ENCODE measurements at places on chromosomes 7 and 10.

- no peak for DNase-seq
These were observed 670 bp upstream of the RBM33 start for GRCh38 chr7:155643804-155644177.

GRCh38 chr10:3102720-3103427 is 35.5 kb downstream of the PFKP start:
- peak; percentile 77 for DNase-seq

GRCh38 chr10:48913674-48914073 is 26.0 kb downstream of the LRRC18 start:
- DNase-seq, result no peak

- DNase-seq, result no peak
These were observed 28.1 kb upstream of the NEUROD6 start for GRCh38 chr7:31368620-31369019.

DNA sequence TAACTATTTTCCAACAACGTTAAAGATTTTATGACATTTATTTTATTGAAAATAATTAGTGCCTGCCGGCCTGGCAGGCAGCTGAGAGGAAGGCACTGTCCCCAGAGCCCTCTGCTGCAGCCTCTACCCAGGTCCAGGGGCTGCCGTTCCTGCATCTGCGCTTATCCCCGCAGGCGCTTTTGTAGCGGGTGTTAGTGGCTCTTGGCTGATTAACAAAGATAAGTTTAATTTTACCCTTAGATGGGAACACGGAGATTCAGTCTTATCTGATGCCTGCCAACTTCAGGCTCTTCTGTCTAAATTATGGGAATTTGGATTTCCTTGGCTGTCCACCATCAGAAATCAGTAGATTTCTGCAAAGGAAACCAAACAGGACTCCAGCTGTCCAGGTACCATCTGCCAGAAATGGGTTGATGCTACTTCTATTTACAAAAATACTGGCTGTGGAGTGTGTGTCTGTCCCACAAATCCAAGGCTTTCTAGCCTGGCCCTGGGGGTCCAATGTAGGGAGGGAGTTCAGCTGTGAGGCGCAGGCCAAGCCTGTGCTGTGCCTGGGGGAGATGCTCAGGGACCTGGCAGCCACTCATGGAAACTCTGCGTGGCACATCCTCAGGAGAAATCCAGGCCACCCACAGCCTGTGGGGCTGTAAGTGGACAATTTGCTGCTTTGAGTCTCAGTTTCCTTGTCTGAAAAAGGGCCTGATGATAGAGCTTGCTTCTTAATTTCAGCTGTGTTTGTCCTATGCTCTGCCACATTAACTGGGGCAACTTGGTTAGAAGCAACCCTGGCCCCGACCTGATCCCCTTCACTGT is 62.0 kb upstream of the IGFBP3 start:
- DNase-seq, result no peak

GRCh38 chr10:55653531-55653930 is 707.5 kb downstream of the ZWINT start:
- no peak for DNase-seq

DNA sequence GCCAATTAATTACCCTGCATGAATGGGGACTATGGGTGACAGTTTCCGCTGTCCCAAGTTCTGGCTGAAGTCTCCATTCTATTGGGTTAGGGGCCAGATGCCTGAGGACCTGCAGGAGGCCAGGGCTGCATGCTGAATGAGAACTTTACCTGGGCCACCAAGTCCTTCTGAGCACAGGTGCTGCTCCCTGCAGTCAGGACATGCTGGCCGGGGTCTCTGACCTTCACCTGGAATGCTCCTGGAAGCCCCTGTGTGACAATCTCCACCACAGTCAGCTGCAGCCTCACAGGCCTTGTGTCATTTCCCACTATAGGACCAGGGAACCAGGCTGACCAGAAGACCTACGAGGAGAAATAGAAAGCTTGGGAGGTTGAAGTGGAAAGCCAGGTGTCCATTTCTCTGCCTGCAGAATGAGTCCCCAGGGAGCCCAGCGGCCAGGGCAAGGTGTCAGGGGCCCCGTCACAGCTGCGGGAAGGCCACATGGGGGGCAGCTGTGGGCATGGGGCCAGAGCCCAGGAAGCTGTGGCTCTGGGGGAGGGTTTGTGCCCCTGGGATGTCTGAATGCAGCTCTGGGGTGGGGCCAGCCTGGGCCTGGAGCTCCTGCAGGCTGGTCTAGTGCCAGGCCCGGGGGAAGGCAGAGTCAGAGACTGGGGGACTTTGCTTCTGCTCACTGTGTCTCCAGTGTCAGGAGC is 5.6 kb upstream of the GIMAP8 start:
- DNase-seq, result no peak

DNA sequence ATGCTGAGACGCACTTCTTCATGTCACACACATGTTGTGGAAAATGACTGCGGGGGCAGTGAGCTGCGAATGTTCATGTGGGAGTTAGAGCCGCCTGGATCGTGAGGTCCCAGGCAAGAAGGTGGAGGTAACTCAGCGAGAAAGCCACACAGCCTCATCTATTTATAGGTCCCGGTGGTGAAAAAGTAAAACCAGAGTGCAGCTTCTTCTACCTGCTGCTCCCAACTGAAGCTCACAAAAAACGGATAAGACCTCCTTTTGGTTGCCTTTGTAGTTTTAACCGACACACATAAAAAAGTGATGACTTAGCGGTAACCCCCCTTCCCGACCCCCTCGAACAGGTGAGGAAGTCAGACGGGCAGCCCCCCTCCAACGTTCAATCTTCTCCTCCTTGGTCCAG is 276.9 kb downstream of the GATA3 start:
- DNase-seq, result no peak

DNA sequence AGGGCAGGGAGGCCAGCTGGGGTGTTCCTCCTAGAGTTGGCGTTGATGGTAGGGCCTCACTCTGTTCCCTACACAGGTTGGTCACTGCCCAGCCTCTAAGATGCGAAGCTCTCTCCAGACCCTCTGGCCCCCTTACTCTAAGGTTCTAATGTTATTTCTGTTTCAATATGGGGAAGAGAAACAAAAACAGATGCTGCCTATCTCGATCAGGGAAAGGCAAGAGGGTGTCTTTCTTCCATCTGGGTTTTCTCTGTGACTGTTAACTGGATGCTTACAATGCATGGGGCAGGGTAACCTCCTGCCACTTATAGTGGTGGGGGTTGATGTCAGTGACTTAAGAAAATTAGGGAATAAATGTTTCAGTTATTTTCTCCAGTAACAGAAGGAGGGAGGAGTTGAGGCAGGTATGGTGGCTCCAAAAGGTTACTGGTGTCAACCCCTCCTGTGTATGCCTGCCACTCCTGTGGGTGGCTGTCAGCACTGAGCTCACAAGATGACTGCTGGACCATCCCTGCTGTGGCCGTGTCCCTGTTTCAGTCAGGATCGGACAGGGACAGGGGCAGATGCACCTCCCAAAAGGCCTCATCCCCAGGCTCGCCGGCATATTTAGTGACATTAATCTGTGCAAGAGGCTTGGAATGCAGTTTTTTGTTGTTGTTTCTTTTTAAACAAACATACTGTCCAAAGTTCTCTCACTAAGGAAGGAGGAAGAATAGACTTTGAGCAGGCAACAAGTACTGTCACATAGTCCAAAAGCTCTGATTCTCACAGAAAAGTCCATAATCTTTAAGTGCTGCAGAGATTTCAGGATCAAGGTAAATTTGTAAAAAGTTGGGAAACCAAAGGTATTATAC is 39.6 kb upstream of the SYPL1 start:
- DNase-seq, result no peak

GRCh38 chr7:4631380-4632179 is 50.5 kb upstream of the FOXK1 start:
- DNase-seq, result peak; percentile 97

GRCh38 chr10:81564143-81564542 is 310.9 kb upstream of the NRG3 start:
- DNase-seq, result no peak

DNA sequence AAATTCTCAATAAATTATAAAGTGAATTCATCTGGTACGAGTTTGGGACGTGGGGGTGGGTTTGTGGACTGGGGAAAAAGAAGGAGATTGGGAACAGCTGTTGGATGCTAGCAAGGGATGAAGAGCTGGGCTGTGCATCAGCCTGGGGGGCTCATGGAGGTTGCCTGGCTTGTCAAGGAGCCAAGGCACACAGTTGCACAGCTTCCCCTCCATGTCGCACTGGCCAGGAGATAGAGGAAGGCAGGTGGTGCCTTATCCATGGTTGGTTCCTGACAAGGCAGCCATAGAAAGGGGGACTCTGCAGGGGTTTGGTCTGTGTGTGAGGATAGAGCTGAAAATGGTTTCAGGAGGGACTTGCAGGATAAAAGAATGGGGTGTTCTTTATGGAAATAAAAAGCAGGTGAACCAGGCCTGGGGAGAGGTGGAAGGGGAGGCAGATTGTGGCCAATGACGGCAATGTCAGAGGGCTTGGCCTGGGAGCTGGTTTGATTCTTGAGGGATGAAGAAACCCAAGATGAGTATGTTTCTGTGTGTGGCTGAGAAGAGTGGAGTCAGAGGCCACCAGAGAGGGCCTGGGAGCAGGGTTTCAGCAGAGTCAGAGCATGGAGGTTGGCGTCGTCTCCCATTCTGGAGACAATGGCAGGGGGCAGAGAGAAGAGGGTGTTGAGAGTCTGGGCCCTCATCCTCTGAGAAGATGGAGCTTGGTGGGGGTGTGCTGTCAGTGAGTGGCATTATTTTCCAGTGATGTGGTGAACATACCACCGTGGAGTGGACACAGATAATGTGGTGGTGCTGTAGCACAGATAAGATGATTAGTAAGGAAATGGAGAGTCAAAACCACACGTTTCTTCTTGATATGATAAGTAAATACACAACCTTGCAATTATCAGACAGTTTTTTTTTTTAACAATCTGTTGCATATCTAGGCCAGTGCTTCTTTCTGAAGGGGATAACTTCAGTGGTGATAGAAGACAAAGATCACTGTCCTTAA is 108.2 kb downstream of the PTPN20 start:
- no peak for DNase-seq

DNA sequence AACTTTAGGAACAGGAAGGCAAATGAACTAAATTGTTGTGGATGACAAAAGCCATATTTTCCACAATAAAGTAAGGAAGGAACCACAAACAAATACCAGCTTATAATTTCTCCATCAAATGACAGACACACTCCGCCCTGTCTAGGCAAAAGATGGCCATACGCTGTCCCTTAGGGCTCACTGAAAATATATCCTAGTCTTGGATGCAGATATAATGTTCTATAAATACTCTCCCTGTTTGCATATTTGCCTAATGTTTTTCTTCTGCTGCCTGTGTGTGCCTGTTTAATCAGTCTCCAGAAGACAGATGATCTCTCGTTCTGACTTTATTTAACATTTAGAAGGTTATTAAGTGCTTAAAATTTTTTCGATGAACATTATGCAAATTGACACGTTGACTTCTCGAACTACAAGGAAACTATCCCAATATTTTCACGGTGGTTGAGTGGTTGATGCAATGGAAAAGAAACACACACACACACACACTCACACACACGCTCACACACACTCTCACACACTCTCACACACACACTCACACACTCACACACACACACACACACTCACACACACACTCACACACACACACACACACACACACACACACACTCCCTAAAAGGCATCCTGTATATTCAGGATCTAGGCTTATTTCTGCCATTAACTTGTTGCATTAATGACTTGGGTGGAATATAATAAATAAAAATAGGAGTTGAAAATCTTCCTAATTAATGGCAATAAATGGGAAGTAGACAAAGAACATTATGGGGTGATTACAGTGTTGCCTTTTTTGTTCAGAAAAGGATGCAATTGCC is 297.1 kb downstream of the PRPF18 start:
- DNase-seq, result no peak

- no peak for DNase-seq
These were observed 34.4 kb downstream of the CSGALNACT2 start for GRCh38 chr10:43172645-43173044.

All from fibroblast of mammary gland (primary cell).